ENCODE measurements at places on chromosomes 5 and 9. TPM values are rescaled to one million over a fixed set of nuclear protein-coding genes. Genes with fewer than 3 reads are reported as not detected.

DNA sequence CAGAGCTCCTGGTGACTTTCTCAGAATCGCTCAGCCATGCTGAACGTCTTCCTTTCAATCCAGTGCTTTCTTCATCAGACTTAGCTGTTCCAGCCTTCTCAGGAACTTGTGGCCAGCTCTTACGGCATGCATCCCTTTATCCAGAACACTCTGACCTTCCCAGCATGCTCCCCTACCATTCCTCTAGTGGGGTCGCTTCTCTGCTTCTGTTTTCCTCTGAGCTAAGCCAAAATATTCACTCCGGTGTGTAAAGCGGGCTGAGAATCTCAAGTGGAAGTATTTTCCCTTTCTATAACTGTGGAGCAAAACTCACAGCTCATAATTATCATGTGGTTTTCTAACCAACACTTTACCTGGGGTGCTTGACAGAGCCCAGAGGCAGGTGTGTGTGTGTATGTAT is 6.2 kb downstream of the DCANP1 start:
- DNase-seq, result no peak

Gene CTSV
- total RNA-seq, result not detected

Gene KIF4B
- not detected for total RNA-seq

- no peak for DNase-seq
Observed at GRCh38 chr5:148248894-148249293, 10.6 kb downstream of the MARCOL start.

Gene ACSL6
- 1.2 TPM for total RNA-seq

Gene DMGDH
- total RNA-seq, result 1.0 TPM

DNA sequence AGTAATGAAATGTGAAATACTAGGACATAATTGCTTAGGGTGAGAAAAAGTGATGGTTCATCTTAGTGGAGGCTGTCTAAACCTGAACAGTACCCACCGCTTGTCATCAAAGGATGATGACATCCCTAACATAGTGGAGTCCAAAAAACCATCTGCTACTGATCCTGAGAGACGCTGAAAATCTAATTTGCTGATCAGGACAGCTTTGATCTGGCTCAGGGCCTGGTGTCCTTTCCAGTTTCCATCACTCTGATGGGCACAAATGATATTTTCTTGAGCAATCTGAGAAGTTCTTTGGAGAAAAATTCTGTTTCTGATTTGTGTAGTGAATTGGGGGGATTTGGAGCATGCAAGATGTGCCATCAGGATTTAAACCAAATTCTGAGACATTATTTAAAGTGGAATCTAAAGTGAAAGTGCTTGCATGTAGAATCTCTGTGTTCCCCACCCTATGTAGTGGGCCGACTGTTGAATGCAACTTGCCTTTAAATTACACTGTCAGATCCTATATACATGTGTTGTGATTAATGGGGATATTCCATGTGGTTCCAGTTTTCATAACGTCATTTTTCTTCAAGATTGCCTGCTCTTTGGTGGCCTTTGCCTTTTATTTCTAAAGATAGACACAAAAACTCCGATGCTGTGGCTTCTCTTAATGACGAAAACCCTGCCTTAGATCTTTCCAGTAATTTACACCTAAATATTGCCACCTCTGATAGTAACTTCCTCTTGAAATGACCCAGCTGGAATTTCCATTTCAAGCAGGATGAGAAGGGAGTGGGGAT is 213.2 kb downstream of the PCSK5 start:
- no peak for DNase-seq

Gene ROPN1L
- total RNA-seq, result 32.5 TPM

GRCh38 chr9:111572950-111573604 is 26.4 kb downstream of the PTGR1 start:
- DNase-seq, result no peak

GRCh38 chr5:118461436-118461835 is 526.9 kb downstream of the DTWD2 start:
- no peak for DNase-seq

DNA sequence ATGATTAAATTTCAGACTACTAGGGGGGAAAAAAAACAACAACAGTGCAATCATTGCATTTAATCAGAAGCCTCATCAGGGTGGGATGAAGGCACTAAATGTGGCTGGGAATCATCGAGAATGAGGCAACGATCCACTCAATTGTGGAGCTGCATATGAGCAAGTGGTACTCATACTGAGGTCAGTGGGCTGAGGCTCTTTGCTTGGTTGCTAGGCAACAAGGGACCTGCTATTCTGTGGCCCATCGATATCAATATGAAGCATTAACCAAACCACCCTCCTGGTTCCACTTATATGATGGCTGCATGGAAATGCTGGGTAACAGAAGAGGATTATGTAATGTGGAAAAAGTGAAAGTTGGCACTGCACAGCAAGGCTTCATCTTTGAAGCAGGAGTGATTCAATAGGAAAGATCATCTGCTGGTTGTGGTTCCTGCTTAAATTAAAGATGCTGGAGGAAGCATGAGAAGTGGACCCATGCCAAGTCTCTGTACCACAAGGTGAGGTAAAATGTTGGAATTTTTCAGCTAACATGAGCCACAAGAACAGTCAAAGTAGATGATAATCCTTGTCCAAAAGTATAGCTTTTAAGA is 159.8 kb upstream of the HMHB1 start:
- DNase-seq, result no peak

DNA sequence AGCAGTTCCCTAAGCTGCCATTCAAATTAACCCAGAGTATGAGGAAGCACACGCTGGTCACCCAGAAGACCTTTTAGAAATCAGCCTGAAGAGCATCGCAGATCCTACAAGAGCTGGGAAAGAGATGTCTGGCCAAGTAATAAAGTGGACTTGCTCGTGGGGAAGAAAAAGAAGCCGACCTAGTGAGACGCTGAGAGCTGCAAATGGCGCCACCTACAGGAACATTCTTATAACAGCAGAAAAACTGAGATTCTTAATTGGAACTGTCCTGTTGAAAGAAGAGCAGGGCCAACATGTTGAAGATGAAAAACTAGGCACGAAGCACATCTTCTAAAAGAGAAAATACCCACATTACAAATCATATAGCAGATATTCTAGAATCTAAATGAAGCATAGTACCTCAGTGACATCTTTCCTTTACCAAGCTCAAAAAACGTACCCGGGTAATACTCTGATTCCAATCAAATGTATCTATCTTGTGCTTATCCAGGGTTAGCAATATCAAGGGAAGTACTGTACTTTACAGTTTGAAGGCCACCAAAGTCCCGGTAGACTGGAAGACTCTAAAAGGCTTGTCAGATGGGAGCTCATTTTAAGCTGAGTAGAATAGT is 3.9 kb upstream of the GNAQ start:
- no peak for DNase-seq

- no peak for DNase-seq
Observed at GRCh38 chr9:129256959-129257713, 79.1 kb upstream of the IER5L start.

DNA sequence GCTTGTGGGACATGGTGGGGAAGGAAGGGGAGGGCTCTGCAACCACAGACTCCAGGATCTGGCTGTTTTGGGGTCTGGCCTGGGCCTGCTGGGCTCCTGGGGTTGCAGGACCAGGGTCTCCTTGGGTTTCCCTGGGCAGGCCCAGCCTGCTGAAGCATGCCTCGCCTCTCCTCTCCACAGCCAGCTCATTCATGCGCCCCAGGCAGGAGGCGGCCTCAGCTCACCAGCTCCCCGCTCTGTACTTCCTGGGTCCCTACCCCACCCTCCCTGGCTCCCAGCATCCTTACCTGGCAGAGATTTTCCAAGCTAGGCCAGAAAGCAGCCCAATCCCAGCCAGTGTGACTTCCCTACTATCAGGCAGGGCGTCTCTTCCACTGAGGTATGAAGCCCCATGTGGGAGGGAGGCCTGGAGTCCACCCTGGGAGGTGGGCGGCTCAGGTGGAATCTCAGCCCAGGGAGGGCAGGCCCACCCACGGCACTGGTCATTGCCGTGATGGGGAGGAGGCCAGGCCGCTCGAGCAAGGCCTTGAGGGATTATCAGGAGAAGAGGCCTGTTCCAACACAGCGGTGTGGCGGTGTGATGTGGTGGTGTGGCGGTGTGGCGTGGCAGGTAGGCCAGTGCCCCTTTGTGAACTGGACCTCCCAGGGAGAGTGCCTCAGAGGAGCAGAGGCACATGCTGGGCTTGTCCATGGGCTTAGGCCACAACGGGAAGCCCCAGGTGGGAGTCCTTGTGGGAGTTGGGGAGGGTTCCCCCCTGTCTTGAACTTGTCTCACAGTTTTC is 103.4 kb downstream of the DAB2IP start:
- DNase-seq, result no peak

DNA sequence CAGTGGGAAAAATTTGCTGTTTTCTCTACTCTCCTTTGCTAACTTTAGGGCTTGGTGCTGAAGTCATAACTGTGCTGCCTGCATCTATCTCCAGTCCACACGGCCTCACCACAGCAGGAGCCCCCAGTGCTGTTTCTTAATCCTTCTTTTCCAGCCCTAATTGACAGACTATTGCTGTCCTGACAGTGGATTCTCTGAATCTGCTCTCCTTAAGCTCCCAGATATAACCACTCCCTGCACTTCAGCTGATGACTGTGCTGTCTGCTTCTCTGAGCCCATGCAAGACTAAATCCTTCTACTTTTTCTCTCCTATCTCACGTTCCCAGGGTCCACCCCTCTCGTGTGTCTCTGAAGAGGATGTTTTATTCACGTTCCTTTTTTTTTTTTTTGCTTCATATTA is 19.7 kb upstream of the GRIA1 start:
- no peak for DNase-seq

GRCh38 chr5:112923148-112923917 is 1.3 kb upstream of the REEP5 start:
- no peak for DNase-seq

- no peak for DNase-seq
Observed at GRCh38 chr5:173795601-173796000, 92.5 kb upstream of the CPEB4 start.

DNA sequence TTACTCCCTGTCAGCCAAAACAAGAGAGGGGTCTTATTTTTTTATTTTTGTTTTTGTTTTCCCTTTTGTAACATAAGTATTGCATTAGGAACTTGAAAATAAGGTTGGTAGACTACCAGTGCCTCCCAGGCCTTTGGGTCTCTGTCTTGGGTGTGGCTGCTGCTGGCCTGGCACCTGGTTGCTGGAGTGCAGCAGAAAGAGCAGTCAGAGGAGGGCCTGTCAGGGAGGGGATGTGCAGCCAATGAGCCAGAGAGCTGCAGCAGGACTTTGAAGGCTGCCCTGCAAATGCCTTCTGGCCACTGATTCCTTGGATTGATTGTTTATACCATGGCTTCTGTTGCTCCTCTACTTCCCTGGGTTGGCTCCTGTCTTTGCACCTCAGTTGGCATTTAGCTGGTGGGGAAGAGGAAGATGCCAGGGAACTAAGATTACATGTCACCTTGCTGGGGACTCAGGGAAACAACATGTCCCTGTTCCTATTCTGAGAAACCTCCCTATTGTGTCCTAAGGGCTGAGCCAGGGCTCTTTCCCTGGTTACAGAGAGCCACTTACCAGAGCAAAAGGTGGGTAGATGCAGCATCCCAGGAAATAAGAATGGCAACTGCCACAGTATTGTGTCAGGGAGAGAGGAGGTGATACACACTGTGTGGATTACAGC is 66.6 kb downstream of the ANGPTL2 start:
- no peak for DNase-seq

- DNase-seq, result no peak
Observed at GRCh38 chr5:149280802-149281201, 9.1 kb downstream of the AFAP1L1 start.

- no peak for DNase-seq
Observed at GRCh38 chr5:7868427-7868772, 431 bp downstream of the FASTKD3 start.

Data from upper lobe of left lung (tissue), 6 donors.